ENCODE measurements at places on chromosomes 11 and 22.

DNA sequence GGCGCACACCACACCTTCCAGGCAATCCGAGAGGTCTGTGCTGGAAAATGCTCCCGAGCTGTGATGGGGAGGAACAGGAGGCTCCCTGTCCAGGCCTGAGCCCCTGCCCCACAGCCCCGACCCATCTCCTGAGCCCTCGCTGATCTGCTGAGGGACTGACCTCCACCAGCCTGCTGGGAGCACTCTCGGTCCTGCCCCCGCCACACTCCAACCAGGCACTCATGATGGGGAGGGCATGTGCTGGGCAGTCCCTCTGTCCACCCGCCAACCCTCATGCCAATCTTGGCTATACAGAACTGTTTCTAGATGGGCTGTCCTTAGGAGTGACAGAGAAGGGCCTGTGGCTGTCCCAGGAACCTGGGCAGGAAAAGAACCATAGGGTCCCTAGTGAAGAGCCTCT, 70.8 kb downstream of the TRMU start:
- DNase-seq: no peak

- DNase-seq: no peak
Observed at GRCh38 chr11:77137421-77137820, 9.4 kb downstream of the MYO7A start.

GRCh38 chr11:26930518-26931247, 63.2 kb upstream of the FIBIN start:
- peak; percentile 77 for DNase-seq

DNA sequence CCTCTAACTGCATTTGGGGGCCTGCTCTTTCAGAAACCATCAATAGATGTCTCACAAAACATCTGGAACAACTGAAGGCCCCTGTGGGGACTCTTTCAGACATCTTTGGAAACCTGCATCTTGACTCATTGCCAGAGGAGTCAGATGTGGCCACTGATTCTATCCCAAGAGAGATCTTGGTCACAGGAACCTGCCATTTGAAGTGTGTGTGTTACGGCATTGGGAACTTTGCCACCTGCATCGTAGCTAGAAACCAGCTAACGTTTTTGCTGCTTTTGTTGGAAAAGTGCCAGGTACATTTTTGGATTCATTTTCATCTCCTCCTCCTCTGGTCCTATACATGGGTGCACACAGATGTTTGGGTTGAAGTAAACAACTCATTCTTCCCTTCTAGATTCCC, 4.3 kb downstream of the SRRD start:
- DNase-seq: no peak

DNA sequence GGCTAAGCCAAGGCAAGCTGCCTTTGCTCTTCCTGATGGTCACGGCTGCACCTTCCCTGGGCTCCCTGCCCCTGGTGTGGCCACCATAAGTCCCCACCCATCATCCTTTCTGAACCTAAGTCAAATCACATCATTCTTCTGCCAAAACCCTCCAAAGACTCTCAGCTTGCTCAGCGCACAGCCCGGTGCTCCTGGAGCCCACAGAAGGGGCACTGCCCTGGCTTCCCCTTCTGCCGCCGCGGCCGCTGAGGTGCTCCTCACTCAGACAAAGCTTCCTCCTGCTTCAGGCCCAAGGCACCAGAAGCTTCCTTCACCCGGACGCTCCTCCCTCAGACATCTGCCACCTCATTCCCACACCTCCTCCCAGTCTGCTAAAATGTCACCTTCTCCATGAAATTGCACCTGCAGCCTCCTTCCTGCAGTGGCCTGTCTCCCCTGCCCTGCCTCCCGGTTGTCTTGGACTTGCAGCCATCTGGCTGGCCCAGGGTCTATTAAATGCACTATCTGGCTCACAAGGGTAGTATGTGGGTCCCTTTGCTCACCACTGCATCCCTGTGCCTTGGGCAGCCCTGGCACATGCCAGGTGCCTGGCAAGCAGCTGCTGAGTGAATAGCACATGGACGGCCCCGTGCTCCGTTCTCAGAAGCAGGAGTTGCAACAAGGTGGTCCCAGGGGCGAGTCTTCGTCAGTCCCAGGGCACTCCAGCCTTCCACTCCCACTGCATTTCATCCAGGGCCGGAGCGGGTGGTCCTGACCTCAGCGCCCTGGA, 108.2 kb downstream of the WNT7B start:
- DNase-seq: no peak

- DNase-seq: no peak
Observed at GRCh38 chr11:78429209-78429608, 11.6 kb upstream of the GAB2 start.

DNA sequence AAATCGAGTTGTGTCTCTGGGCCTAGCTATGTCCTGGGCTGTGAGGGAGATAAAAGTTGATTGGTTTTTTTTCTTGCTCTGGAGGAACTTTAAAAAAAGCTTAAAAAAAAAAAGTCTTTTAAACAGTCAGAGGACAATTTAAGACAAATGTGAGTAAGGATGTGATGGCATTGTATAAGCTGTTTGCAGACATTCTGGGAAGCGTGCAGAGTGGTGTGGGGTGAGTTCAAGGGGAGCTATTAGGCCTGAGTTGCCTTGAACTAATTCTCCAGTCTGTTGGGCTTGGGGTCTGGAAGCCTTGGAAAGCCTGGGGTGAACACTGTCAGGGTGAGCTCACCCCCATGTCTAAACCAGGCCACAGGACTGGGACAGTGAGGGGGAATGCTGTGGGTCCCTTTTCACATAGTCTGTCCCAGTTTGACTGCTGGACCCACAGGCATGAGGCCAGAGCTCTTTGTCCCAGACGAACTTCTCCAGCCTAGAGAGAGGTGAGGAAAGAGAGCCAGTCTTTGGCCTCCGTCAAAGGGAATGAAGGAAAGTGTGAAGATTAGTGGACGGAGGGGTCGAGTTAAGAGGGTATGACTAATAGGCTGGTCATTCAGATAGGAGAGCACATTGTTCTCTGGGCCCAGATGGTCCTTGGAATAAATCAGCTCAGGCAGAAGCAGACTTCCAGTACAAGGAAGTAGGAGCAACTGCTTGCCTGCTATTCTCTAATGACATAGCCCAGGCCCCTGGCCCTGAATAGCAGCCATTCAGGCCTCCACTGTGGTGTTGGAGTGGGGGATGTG, 76.4 kb upstream of the NNMT start:
- DNase-seq: no peak

GRCh38 chr11:73478737-73479347, 102.6 kb downstream of the RELT start:
- DNase-seq: peak; percentile 46

DNA sequence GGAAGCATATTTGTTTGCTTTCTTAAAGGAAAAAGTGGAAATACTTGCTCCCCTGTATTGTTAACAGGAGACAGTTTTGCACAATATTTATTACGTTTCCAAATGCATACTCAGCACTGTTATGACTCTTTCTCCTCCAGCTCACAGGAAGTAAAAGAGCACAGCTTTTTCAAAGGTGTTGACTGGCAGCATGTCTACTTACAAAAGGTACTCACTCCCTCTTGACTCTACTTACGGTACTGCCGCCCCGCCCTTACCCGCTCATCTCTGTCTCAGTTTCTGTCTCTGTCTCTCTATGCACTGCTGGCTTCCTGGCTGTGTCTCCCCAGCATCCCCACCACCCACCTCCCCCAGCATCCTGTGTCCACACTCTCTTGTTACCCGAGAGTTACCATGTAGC, 32.2 kb upstream of the MYO18B start:
- DNase-seq: no peak

GRCh38 chr11:114447892-114448291, 8.6 kb downstream of the REXO2 start:
- DNase-seq: peak; percentile 91

GRCh38 chr11:1084561-1085439, 10.1 kb downstream of the MUC2 start:
- DNase-seq: no peak

GRCh38 chr11:60905047-60905446, 1.3 kb downstream of the PRPF19 start:
- DNase-seq: no peak

DNA sequence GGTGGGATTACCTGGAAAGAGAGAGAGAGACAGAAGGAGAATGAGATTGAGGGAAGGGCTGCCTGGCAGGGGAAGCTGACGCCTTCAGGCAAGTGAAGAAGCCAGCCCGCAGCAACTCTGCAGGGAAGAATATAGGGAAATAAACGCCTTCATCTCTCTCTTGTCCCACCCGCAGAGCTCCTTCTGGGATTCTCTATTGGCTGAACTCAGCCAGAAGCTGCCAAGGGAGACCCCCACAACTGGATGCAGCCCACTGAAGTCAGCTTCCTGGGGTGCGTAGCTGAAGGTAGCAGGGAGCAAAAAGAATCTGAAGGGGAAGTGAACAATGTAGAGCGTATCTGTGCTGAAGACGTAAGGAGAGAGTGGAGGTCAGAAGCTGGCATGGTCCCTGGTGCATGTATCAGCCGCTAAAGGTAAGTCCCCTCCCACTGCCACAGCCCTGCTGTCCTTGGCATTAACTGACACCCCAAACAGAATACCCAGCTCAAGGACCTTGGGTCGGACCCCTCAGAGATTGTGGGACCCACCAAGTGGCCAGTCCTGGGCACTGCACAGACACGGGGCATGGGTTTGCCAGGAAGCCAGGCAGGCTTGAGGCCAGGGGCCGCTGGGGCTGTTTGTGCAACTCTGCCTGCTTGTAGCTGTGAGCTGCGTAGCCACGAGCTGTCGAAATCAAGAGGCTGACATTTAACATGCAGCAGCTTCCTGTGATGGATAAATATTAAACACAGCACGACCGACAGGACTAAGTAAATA, 469.9 kb downstream of the MN1 start:
- peak; percentile 71 for DNase-seq

DNA sequence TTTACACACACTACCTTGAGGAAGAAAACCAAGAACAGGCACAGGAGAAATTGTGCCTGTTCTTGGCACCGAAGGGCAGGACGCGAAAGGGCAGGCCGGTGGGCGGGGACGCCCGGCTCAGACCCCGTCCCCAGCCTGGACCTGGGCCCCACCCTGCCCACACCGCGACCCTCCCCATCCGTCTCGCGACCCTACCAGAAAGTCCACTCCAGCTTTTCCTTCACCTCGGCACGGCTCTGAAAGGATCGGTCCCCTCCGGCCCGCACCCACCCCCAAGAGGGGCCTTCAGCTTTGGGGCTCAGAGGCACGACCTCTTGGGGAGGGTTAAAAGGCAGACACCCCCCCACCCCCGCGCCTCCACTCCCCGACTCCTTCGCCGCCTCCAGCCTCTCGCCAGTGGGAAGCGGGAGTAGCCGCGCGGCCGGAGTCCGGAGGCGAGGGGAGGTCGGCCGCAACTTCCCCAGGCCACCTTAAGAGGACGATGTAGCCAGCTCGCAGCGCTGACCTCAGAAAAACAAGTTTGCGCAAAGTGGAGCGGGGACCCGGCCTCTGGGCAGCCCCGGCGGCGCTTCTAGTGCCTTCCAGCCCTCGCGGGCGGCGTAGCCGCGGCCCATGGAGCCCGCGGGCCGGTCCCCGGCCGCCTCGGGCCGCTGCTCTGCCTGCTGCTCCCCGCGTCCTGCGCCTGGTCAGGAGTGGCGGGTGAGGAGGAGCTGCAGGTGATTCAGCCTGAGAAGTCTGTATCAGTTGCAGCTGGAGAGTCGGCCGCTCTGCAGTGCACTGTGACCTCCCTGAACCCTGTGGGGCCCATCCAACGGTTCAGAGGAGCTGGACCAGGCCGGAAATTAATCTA, 4.4 kb downstream of the SEC14L6 start:
- no peak for DNase-seq

GRCh38 chr22:24433828-24434470, 6.5 kb downstream of the ADORA2A start:
- peak; percentile 50 for DNase-seq

DNA sequence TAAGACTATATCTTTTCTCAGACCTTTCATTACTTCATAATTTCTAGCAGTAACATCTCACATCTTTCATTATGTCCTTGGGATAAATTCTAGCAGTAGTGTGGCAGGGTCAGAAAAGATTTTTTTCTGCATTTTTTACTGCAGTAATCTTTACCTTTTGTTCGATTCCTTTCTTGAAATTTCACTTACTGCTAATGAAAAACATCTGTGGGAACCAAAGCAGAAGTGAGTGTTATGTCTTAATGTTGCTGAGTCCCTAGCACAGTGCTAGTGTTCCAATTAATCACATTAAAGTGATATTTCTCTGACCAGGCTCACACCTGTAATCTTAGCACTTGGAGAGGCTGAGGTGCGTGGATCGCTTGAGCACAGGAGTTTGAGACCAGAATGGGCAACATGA, 123.6 kb downstream of the EHF start:
- no peak for DNase-seq

GRCh38 chr11:100003985-100004384, 683.1 kb upstream of the ARHGAP42 start:
- no peak for DNase-seq

- DNase-seq: no peak
Observed at GRCh38 chr11:17394743-17395390, 6.4 kb upstream of the KCNJ11 start.

GRCh38 chr22:48700566-48701295, 1126.9 kb downstream of the BRD1 start:
- peak; percentile 27 for DNase-seq

- no peak for DNase-seq
Observed at GRCh38 chr22:20626811-20627210, 119.4 kb downstream of the MED15 start.

- no peak for DNase-seq
Observed at GRCh38 chr11:22677153-22677903, 10.9 kb downstream of the GAS2 start.

- no peak for DNase-seq
Observed at GRCh38 chr11:68680541-68681231, 3.7 kb upstream of the GAL start.

- DNase-seq: no peak
Observed at GRCh38 chr11:121429556-121429955, 22.6 kb upstream of the SORL1 start.

- DNase-seq: no peak
Observed at GRCh38 chr11:1360835-1361357, 28.8 kb upstream of the BRSK2 start.

- no peak for DNase-seq
Observed at GRCh38 chr11:58164990-58165389, 23.9 kb upstream of the OR9Q2 start.

GRCh38 chr11:81647374-81647773, 1086.3 kb downstream of the FAM181B start:
- no peak for DNase-seq

GRCh38 chr11:32792111-32792947, 2.1 kb downstream of the CCDC73 start:
- no peak for DNase-seq

GRCh38 chr11:134638796-134639430, 226.9 kb upstream of the B3GAT1 start:
- no peak for DNase-seq

DNA sequence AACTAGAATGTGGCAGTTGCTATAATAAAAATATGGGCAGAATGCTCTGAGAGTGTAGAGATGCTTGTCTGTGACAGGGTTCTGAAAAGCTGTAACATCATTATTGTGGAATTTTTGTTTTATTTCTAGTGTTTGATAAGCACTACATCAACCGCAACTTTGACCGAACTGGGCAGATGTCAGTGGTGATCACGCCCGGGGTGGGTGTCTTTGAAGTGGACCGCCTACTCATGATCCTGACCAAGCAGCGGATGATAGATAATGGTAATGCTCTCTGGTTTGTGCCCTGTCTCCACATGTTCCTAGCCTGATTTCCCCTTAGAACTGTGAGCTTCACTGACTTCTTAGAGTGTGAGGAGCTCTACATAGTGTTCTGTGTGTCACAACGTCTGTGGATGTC, 48.8 kb downstream of the DEPDC5 start:
- DNase-seq: no peak

- DNase-seq: no peak
Observed at GRCh38 chr11:119860561-119861094, 131.6 kb upstream of the NECTIN1 start.

Data from fibroblast of skin of scalp (primary cell).